Right kidney (tissue), 9 donors: ENCODE measurements at places on chromosomes 13 and 19.

DNA sequence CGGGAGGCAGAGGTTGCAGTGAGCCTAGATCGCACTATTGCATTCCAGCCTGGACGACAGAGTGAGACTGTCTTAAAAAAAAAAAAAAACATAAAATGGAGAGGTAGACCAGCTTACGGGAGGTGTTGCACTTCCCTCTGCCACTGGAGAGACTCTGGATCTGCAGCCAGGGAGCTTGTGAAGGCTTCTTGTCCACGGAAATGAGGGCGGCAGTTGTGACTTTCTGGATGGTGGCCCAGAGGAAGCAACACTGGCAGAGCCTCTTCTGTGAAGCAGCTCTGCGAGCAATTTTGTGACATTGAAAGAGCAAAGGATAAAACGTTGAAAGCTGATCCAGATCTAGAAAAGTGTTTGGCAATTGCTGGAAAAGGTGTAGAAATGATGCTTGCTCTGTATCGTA, 10.4 kb downstream of the SPINT2 start:
- DNase-seq, result no peak

DNA sequence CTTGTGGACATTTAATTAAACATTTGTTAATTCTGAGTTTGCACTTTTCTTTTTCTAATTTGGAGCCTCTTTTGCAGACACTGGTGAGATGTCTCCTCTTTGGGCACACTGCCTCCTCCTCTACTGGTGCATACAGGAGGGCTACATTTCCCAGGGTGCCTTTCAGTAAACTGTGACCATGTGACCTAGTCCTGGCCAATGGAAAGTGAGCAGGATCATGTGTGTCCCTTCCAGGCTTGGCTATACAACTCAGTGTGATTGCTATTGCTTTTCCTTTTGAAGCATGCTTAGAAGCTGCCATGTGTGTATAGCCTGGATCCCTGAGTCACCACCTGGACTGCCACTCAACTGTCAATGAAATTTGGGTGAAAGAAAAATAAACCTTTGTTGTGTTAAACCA, 4.5 kb downstream of the IZUMO2 start:
- DNase-seq, result no peak

- DNase-seq, result no peak
These were observed 5.7 kb upstream of the ZNF492 start for GRCh38 chr19:22628401-22628800.

DNA sequence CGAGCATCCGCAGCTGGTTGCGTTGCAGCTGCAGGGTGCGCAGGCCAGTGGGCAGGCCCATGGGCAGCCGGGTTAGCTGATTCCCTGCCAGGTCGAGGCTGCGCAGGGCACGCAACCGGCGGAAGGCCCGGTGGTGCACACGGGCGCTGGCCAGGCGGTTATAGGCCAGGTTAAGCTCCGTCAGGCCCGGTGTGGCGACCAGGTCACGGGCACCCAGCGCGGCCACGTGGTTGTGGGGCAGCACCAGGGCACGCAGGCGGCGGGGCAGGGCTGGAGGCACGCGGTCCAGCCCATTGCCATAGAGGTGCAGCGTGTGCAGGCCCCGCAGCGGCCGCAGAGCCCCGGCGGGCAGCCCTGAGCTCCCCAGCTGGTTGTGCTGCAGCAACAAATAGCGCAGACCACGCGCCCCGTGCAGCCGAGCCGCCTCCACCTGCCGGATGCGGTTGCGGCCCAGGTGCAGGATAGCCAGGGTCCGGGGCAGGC, 5.3 kb downstream of the PODNL1 start:
- DNase-seq, result no peak

GRCh38 chr13:99765869-99766268, 205.7 kb downstream of the ZIC5 start:
- no peak for DNase-seq

GRCh38 chr13:37274569-37275497, 169.4 kb upstream of the CSNK1A1L start:
- DNase-seq, result peak; percentile 1

- DNase-seq, result no peak
These were observed 48.7 kb upstream of the GPR183 start for GRCh38 chr13:99356012-99356261.

DNA sequence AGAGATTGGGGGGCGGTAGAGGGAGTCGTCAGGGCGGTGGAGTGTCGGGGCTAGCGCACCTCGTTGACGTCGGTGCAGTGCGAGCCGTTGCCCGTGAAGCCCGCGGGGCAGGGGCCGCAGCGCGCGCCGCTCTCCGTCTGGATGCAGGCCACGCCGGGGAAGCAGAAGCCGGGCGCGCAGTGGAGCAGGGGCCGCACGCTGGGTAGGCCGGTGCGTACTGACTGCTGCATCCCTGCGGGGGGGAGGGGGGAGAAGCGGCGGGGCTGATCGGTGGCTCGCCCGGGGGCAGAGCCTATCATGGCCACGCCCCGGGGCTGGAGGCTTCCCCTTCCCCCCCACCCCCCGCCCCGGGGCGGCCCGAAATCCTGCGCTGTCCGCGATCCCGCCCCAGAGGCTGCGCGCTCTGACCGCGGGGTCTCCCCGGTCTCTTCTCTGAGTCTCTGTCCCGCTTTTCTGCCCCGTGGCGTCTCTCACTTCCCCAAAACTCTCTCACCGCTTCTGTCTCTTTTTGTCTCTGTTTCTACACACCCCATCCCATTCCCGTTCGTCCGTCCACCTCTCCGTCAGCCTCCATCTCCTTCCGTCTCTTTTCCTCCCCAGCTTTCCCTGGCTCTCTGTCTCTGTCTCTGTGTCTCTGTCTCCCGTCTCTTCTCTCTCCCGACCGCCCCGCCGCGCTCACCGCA, 1.1 kb downstream of the COMP start:
- DNase-seq, result peak; percentile 36

GRCh38 chr19:58261968-58262921, 16.5 kb upstream of the ZNF8 start:
- DNase-seq, result no peak

DNA sequence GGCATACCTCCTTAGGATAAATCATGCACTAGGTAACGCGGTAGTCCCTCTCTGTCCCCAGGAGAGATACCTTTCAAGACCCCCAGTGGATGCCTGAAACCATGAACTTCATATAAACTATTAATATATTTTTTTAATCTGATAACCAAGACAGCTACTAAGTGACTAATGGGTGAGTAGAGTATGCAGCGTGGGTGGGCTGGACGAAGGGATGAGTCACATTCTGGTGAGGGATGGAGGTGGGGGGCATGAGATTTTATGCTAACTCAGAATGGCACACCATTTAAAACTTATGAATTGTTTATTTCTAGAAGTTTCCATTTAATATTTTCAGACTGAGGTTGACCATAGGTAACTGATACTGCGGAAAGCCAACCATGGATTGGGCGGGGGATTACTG, 46.2 kb downstream of the CDK8 start:
- DNase-seq, result no peak

- DNase-seq, result no peak
These were observed 101.5 kb upstream of the TSHZ3 start for GRCh38 chr19:31450696-31451095.

GRCh38 chr19:3684054-3684816, 16.0 kb downstream of the PIP5K1C start:
- DNase-seq, result no peak

DNA sequence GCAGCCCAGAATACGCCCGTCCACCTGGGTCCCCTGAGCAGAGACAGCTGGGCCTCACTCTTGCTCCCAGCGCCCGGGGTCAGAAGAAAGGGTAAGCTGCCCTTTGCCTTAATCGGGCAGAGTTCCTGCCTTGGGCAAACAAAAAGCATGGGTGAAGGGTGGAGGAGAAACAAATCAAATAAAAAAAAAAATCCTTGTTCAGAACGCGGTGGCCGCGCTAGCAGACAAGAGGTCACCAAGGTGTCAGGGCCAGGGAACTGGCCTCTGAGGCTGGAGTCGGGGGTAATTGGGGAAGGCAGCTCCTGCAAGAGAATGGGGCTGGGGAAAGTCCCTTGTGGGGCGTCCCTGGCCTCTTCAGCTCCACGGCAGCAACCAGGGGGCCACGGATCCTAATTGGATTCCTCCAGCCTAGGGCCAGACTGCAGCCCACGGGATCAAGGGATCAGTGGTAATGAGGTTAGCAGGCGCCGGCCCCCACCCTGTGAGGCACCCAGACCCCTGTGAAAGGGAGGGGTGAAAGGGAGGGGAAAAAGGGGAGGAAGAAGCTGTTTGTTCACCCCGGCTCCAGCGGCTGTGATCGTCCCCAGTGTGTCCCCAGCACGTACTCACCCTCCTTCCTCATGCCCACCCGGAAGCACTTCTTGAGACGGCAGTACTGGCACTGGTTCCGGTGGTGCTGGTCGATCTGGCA, 5.5 kb downstream of the NR2F6 start:
- DNase-seq, result no peak

DNA sequence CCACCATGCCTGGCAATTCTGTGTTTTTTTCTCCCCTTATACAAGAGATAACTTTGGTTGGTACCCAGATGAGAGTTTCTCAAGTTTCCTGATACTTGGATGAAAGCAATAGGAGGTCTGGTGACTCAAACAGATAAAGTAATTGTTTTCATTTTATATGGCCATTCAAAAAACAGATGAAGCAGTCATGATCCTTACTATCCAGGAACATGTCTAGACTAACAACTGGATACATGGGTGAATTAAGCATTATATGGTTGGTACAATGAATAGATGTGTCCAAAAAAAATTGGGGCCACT, 8.5 kb downstream of the ZNF430 start:
- DNase-seq, result no peak

DNA sequence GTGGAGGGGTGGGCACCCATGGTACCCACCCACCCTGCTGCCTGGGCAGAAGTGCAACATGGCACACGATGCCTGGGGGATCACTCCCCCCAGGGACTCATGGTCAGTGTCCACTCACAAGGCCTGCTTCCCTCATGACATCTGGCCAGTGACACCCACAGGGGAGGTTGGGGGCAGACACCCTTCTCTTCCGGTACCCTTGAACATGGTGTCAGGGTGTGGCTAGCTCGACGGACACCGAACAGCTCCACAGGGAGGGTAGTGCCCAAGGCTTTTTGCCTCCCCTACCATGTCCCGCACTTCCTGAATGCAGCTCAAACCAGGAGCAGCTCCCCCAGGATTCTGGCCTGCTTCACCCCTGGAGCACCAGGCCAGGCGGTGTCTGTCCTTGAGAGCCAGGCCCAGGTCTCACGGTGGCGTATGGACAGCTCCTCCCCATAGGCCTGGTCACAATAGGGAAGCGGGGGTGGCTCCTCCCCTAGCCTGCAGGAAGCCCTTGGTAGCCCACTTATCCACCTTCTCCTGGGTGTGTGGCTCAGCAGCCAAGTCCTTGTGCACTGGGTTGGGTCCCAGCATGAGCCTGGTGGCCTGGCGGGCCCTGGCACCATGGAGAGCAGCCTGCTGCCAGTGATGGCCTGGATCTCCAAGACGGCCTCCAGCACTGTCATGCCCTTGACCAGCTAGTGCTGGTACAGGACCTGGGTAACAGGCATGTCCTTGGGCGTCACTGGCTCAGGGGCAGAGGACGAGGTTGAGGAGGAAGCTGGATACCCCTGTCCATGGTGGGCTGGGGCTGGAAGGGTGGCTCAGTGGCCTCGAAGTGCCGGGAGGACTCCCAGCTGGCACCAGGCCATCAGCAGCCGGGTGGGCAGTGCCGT, 7.8 kb downstream of the ACP4 start:
- DNase-seq, result no peak

- no peak for DNase-seq
These were observed 7.8 kb downstream of the MARK4 start for GRCh38 chr19:45258862-45259261.

DNA sequence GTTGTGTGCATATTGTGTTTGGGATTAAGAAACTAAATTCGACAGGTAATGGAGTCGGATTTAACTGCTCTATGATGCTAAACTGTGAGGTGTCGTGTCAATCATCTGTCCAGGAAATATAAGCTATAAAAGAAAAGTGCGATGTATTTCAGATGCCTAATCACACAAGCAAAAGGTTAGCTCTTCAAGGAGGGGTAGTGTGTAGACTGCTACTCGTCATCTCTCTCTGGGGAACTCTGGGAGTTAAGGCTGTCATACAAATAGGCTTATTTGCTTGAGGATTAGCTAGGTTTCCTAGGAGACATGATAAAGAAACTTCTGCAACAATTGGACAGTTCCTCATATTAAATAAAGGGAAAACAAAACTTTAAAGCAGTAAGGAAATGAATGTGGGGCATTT, 462.1 kb downstream of the OLFM4 start:
- DNase-seq, result no peak

- DNase-seq, result no peak
These were observed 825 bp upstream of the YIF1B start for GRCh38 chr19:38316477-38317067.

GRCh38 chr13:71218960-71219359, 648.0 kb downstream of the DACH1 start:
- DNase-seq, result no peak

GRCh38 chr19:1766800-1767352, 13.6 kb downstream of the ONECUT3 start:
- DNase-seq, result no peak
